ENCODE measurements at places on chromosomes 7 and 10.

- peak; percentile 11 for DNase-seq
Observed at GRCh38 chr7:129914536-129915272, 38.1 kb downstream of the UBE2H start.

DNA sequence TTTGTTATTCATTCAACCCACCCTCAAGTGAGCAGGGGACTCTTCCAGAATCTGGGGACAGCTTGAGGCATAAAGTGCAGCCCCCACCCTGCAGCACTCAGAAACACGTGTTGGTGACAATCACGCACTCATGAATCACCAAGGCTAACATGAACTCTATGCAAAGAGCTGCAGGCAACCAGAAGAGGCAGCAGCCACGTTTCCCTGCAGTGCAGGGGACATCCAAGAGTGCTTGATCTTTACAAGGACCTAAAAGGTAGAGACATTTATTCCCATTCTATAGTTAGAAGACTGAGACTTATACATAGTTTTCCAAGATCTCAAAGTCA, 135.2 kb upstream of the GDF10 start:
- DNase-seq, result peak; percentile 29

- no peak for DNase-seq
Observed at GRCh38 chr7:28165961-28166955, 14.3 kb downstream of the JAZF1 start.

- no peak for DNase-seq
Observed at GRCh38 chr7:159103382-159104187, 41.1 kb downstream of the VIPR2 start.

DNA sequence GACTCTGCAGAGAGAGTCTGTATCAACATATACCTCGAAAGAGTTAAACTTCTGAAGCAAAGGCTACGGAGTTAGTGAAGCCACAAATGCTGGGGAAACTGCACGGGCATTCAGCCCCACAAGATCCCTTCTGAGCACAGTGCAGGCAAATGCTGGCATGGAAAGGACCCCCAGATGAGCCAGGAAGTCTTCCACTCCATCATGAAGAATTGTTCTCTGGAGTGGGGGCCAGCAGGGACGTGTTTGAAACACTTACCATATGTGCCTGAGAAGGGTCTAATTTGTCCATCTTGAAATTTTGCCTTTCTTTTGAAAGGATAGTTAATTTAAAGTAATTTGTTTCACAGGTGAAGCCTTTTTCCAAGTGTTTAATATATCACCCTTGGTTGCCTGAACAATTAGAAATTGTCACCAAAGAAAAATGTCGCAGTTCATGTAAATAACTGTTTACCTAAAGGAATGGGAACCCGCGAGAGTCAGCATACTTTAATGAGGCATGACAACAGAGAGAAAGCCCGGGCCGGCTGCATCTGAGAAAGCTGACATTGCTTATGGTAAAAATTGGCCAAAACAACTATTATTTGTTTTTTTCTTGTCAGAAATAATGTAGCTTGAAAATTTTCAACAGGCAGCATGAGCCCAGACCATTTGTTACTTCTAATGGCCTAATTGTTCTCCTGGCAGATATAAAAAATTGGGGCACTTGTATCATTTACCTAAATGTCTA, 287.6 kb upstream of the MGMT start:
- DNase-seq, result no peak

- no peak for DNase-seq
Observed at GRCh38 chr10:58714409-58714808, 201.7 kb downstream of the BICC1 start.

GRCh38 chr10:4532467-4532866, 293.5 kb upstream of the AKR1E2 start:
- DNase-seq, result no peak

GRCh38 chr10:11516431-11516746, 95.1 kb downstream of the USP6NL start:
- DNase-seq, result no peak

GRCh38 chr10:89664203-89664602, 19.2 kb upstream of the PANK1 start:
- no peak for DNase-seq

GRCh38 chr7:77858278-77858677, 59.7 kb downstream of the PHTF2 start:
- DNase-seq, result no peak

- no peak for DNase-seq
Observed at GRCh38 chr7:32142649-32143048, 72.4 kb upstream of the PDE1C start.

DNA sequence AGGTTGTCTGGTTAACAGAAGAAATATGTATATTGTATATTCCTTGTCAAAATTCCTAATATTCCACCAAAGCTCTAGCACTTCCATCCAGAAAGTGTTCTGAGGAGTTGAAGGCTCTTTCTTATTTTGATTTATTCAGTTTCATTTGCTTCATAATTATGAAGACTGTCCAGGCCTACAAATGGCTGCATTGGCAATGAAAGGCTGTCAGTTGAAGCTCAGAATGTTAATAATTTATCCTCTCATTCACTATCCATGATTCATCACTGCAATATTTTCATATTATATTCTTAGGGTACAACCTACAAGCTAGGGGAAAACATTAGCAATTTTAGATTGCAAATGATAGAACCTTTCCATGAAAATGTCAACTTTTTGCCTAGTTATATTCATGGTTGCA, 57.3 kb downstream of the ARID5B start:
- no peak for DNase-seq

DNA sequence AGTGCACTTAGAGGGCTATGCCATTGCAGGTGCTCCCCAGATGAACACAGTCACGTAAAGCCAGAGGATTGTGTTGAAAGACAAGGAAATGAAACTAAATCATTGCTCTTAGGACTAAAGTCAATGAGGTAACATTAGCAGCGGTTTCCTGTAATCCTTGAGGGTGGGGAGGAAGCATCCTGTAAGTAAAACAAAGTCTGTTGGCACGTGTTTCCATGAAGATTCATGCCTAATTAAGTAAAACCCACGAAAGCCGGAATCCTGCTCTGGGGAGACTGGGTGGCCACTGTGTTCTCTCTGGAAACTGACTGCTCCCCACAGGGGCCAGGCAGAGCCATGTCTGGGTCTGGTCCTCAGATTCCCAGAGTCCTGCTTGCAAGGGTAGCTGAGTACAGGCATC, 18.3 kb downstream of the STEAP1B start:
- DNase-seq, result no peak

DNA sequence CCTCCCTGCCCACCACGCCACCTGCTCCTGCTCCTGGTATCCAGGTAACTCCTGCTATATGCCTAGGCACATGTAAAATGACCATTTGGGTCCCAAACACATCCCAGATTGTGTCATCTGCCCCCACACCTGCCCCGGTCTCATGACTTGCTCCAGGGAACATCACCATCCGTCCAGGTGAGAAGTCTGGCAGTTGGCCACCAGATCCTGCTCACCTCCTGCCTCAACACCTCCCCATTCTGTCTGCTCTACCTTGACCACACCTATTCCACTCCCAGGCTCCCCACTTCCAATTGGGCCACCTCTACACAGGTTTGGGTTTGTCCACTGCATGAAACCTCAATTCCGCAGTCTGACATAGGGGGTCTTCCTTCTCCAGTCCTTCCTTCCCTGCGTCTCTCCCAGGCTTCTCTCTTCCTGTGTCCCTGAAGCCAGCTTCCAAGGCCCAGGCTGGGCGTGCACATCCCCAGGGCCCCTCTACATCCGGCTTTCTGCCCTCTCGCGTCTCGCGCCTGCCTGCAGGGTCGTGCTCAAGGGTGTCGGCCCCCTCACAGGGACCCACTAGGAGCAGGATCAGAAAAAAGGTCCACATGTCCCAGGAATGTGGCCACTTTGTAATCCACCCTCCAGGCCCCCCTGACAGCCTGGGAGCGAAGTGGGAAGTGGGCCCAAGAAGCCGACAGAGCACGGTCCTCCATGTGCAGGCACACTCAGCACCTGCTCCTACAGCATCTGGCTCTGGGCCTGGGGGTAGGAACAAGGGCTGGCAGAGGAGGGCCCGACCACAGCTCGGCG, 49.3 kb upstream of the DAGLB start:
- DNase-seq, result no peak

GRCh38 chr10:10684972-10685371, 332.7 kb upstream of the CELF2 start:
- DNase-seq, result no peak

DNA sequence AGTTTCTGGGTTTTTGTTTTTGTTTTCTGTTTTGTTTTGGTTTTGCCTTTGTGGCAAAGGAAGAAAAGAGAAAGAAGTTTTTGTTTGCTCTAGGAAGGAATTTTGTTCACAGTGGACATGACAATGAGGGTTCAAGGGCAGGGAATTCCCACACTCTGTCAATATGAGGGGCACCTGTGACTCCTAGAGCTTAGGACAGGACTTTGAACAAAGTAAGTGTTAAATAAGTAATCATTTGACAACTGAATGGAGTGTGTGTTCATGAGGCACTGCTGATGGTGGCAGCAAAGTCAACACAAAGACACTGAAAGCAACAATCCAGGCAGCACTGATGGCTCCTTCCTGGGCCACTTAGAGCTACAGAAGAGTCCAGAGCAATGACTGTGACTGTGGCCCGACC, 1381.1 kb upstream of the LRRTM3 start:
- no peak for DNase-seq

DNA sequence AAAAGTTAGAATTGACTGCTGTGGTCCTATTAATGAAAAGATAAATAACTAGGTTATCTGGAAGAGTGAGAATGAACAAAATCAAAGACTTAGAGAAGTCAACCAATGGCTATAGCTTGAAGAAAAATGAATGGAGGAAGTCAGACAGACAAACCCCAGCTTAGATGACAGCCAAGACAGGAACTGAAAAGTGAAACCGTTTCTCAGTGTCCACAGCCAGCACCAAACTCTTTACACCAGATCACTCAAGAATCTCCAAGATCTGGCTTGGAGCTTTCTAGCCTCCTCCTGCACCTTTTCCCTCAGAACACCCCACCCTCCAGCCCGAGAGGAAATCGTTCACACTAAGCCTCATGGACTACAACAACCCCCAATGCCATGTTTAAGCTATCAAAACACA, 167.0 kb downstream of the SFMBT2 start:
- no peak for DNase-seq

DNA sequence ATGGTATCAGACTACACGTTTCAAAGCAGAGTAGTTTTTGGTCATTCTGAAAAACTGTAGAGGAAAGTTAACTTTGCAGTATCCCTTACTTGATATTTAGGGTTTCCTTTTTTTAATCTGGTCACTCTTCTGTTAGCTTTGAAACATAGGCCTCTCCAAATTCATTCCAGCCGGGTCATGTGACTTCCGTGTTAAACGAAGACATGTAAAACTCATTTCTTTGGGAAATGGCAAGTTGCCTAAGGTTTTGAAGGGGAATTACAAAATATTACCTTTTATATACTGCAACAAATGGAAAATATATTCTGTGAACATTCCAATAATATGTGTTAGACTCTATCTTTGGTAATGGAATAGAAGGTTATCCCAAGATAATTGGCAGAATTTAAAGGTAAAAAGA, 9.5 kb downstream of the TES start:
- DNase-seq, result no peak

- no peak for DNase-seq
Observed at GRCh38 chr10:37741831-37742230, 115.6 kb downstream of the ZNF248 start.

DNA sequence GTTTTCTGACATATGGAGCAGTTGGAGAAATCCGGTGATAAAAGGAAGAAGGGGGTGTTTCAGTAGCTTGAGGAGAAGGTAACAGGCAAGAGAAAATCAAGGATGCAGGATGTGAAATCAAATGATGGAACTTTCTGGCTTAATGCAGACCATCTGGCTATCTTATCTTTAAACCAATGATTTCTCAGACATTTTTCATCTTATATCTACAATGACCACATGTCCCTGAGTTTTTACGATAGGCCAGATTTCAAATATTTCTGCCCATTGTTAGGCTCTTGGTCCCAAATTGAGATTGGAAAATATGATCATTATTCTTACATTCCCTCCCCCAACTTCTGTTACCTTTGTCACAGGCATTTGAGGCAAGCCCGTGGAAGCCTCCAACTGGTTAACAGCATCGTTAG, 486.8 kb downstream of the SUGCT start:
- DNase-seq, result no peak

GRCh38 chr10:16779384-16779915, 37.8 kb downstream of the RSU1 start:
- DNase-seq, result peak; percentile 53

- DNase-seq, result no peak
Observed at GRCh38 chr10:67319976-67320375, 376.0 kb downstream of the CTNNA3 start.

- DNase-seq, result no peak
Observed at GRCh38 chr10:101453791-101454718, 100.1 kb downstream of the BTRC start.

DNA sequence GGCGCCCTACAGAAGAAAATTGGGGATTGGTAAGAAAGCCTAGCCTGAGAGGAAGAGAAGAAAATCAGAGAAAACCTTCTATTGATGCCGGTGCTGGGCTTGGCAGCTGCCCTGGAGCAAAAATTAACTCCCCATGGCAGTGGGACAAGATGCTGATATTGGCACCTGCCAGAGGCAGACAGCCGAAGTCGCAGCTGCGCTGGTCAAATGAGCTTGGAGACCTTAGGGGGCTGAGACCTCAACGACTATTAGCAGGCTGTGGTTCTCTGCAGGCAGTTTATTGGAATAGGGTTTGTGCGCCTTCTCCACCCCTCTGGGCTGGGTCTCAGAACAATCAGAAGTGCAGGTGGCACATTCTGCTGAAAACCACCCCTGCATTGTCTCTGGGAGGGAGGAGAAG, 213.7 kb downstream of the GFRA1 start:
- DNase-seq, result no peak

- DNase-seq, result no peak
Observed at GRCh38 chr10:59036311-59037017, 140.0 kb upstream of the PHYHIPL start.

DNA sequence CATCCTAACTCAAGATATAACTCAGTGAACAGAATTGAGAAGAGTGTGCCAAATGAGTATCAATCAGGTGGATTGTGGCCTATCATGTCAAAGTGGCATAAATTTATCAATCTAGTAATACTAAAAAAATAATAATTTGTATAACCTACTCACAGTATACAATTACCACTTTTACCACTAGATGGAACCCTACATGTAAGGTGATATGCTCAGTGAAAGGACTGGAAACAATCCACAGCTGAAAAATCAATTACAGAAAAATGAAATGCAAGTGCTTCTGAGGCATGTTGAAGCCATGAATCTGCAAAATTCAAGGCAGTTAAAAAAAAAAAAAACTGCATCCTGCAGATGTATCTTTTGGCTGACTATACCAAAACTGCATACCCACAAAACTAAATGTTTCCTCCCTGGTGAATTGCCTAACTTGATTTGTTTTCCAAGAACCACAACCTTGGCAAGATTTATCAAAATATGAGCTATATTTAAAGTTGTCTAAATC, 13.9 kb downstream of the ARHGAP19 start:
- no peak for DNase-seq

DNA sequence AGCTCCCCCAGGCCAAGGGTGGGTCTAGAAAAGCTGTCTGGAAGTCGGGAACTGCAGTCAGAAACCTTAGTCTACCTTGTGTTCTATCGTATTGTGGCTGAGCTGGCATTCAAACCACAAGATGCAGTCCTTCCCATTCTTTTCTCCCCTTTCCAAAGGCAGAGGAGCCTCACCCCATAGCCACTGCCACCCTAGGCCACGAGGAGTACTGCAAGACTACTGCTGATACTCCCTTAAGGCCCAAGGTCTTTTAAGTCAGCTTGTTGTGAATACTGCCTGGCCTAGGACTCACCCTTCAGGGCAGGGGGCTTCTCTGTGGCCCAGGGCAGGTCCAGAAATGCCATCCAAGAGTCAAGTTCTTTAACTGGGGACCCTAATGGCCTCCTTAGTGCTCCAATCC, 214.5 kb upstream of the CNTNAP2 start:
- no peak for DNase-seq

Data from CD4-positive, alpha-beta T cell treated with Interleukin-6 for 4 hours (primary cell).